ENCODE measurements at places on chromosomes 13 and 19.

DNA sequence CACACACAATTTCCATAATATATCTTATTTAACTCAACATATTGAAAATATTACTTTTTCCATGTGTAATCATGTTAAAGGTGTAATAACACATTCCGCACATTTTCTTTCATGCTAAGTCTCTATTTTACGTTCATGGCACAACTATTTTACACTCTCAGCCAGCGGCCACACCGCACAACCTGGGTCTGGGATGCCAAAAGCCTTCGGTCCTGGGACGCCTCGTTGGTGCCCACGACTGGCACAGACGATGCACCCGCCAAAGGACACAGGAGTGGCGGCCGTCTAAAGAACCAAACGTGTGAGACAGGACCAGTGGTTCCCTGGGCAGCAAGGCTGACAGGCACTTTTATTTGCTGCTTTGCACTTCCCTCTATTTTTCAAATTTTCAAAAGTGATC is 10.0 kb upstream of the PROZ start:
- DNase-seq: no peak

GRCh38 chr19:55493645-55494171 is 5.5 kb downstream of the SSC5D start:
- DNase-seq: no peak

DNA sequence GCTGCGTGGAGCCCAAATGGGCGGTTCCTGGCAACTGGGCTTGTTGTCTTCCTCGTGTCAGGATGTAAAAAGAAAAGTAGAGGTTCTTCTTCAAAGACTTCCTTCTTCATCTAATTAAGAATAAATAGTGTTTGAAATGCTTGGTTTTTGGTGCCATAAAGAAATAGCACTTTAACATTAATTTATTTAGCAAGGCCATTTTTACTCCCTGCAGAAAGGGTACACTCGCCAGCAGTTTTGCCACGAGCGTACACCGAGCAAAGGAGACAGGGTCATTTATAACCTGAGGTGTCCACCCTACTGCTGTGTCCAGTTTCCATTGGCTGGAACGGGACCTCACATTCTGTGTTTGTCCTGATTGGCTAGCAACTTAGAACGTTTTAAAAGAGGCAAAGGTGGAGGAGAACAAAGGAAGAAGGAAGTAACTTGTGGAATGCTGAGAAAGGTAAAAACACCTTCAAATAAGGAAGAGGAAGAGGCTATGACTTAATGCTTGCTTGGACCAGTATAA is 21.8 kb upstream of the OR10H1 start:
- DNase-seq: no peak

GRCh38 chr13:101520672-101521071 is 68.2 kb downstream of the ITGBL1 start:
- no peak for DNase-seq
